GOT3 (cell line): ENCODE measurements at places on chromosomes 3 and 15.

GRCh38 chr3:55272031-55272645 is 215.0 kb downstream of the WNT5A start:
- DNase-seq = no peak

GRCh38 chr15:86018679-86019078 is 61.0 kb upstream of the AGBL1 start:
- DNase-seq = no peak

DNA sequence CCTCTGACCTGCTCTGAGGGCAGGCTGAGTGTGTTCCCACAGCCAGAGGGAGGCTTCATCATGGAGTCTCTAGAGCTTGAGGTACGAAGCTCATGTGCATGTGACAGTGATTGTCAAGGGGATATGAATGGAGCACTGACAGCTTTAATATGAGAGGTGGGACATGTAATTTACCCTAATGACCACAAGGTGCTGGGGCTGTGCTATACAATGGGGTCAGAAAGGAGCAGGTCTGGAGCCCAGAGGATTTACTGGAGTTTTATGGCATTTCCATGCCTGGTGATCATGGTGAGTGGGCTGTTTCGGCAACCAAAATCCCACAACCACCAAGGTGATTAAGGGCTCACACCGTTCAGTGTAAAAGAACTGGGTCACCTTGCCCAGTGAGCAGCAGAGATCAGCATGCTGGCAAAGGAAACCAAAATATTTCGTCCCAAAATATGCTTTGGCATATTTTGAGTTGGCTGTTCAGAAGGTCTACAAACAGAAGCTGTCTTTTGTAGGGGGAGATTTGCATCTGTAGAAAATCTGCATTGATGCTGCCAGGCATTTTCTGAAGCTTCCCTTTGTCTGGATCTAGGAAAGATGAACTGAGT is 40.1 kb upstream of the RASGRF1 start:
- no peak for DNase-seq

DNA sequence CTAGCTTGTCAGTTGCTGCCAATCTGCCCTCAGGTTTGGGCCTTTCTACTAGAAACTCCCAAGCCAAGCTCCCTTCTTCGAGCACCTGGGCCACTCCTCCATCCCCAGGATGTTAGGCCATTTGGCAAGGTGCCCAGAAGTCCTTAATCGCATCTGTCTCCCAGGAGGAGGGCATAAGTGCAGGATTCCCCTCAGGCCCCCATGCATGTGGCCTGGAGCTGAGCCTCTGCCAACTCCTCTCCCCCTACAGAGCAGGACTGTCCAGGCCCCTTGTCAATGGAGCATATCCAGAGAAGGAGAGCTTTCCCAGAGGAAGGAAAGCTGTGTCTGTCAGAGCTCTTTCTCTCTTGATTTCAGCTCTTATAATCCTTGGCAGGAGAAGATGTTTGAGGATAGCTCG is 182.6 kb upstream of the ROPN1 start:
- DNase-seq = no peak

DNA sequence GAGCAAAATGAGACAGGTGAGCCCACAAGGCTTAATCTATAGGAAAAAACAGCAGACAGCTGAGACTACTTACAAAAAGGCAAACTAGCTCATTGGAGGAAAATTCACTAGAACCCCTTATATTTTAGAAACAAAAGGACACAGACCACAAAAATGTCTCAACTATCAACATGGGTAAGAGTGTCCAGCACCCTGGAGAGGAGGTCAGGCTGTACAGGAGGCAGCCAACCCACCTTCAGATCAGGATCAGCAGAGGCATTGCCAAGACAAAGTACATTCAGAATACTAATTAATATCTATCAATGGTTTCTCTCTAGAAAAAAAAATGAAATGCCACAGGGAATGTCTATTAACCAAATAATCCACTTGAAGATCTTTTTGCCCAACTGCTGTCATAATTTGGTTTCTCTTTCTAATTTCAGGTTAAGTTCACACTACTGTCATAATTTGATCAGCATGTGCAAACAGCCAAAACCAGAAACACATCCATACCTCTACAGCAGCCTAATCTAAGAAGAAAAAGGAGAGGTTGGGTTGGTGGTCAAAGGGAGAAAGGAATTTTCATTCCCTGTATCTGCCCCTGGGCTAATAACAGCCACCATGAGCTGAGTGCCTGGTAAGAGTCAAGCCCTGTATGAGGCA is 26.0 kb upstream of the THBS1 start:
- no peak for DNase-seq

DNA sequence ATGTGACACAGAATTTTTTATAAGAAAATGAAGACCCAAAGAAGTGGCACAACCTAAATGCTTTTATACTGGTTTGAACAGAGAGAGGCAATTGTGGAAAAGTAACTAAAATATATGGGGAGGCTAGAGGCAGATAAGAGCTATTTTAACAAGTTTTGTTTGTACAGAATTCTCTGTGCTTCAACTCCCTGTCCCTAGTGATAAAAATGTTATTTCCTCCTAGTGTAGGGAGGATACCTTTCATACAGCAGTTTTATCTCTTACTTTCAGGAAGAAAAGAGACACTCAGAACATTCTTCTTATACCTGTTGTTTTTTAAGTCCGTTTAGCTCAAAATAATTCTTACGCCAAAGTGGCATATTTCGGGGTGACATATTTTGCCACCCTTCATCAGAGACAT is 21.2 kb upstream of the ZNF639 start:
- no peak for DNase-seq

DNA sequence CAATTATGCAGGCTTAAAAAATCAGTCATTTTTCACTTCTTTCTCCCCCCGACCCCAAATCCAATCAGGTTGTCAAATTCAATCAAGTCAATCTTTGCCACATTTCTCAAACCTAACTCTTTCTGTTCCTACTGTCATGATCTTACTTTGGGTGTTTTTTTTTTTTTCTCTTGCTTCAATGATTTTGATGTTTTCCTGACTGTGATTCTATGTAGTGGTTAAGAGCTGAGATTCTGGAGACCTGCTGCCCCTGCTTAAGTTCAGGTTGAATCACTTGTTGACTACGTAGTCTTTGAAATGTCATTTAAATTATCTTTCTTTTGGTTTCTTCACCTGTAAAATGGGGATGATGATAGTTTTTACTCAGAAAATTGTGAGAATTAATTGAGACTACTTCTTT is 117.5 kb downstream of the TPRG1 start:
- DNase-seq = no peak

DNA sequence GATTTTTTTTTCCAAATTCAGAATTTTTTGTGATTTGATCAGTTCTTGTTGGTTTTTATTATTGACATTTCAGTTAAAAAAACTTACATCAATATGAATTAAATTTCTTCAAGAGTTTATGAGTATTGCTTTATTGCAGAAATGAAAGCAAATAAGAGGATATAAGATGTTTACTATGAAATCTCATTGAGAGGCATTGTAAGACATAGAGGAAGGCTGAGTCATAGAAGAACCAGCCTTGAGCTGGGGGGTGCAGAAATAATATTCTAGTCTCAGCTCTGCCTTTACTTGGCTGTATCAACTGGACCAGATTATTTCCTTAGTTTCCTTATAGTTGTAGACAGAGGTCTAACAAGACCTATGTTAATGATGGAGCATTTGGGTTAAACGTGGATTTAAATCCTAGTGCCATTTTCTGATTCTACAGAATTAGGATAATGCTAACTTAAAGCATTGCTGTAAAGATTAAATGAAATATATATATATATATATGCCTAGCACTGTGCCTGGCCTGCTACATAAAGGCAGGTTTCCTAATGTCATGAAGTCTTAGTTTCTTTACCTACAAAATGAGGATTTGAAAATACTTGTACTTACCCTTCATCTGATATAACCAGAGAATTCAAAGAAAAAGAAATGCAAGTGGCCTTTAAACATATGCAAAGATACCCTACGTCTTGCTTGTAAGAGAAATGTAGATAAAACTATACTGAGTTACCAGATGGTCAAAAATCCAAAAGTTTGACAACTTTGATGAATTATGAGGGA is 7.3 kb downstream of the FAM98B start:
- no peak for DNase-seq

DNA sequence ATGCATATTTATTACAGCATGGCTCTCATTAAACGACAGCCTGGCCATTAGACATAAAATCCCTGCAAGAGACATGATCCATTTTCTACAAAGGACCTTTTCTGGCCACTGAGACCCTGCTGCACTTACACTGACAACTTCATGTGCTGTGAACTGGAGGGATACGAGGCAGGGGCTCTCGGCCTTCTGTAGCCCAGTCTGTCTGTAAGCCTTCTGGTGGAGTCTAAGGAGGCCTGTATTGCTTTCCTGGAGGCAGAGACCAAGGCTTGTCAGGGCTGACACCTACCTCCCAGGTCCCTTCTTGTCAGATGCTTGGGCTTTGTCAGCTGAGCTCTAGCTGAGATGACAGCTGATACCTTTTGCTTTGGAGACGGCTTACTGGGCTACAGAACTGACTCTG is 776.9 kb upstream of the ARPP21 start:
- no peak for DNase-seq

- DNase-seq = no peak
Measured at GRCh38 chr15:73989001-73989798, 2.9 kb downstream of the STOML1 start.

DNA sequence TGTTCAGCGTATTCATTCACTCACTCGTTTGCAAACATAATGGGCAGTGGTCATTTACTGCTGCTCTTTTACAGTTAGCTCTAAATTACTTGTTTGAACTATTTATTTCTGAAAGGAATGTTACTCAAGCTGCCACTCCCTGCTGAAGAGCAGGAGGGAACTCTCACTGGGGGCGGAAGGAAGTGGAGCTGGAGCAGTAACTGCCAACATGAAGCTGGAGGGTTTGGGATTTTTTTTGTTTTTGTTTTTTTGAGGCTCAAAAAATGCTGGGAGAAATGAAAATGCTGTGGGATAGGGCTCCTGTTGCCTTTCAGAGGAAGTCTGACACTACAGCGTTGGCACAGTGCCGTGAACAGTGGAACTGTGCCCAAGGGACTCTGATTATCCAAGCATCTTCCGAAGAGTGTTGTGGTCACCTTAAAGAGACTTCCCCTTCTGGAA is 44.1 kb downstream of the SENP2 start:
- DNase-seq = no peak

DNA sequence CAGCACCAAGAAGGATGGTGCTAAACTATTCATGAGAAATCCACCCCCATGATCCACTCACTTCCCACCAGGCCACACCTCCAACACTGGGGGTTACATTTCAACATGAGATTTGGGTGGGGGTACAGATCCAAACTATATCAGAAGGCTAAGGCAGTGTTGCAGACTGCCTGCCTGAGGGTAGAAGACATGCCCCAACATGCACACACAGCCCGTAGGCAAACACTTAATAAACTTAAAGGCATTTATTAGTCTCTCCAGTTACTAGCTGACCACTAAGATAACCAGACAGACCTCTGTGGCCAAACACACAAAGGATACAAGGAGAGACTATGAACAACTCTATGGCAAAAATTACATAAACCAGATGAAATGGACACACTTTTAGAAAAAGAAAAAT is 10.2 kb downstream of the FAM162A start:
- DNase-seq = no peak

- no peak for DNase-seq
Measured at GRCh38 chr3:14492948-14493881, 46.9 kb downstream of the GRIP2 start.

DNA sequence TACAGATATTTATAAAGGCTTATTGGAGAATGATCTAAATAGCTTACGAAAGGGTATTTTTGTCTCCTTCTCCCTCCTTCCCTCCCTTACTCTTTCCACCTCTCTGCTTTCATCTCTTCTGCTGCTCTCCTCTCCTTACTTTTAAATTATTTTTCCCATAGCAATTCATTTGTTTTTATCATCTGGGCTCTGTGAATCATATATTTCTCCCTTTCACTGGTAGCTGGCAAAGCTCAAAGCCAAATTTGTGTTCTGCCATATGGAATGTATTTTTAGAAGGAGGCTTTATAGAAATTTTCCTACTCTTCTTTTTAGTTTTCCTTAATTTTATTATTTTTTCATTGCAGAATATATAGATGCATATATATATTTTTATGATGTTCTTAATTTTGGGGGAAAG is 385.8 kb downstream of the C3orf38 start:
- DNase-seq = no peak

GRCh38 chr15:63089260-63090043 is 32.2 kb upstream of the LACTB start:
- no peak for DNase-seq

DNA sequence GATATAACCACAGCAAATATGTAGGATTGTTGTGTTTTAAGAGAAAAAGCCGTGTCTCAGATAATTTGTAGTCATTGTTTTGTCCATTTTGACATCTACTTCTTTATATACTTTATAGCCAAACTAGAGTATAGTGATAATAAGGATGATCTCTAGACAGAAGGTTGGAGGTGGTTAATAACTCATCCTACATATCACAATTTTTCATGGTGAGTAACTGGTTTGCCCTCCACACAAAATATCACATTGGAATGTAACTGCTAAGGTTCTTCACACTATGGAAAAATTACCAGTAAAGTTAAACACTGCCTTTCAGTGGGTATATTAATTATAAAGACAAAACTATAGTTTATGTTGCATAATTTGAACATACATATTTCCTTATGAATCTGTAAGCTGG is 380.7 kb downstream of the LPP start:
- no peak for DNase-seq

DNA sequence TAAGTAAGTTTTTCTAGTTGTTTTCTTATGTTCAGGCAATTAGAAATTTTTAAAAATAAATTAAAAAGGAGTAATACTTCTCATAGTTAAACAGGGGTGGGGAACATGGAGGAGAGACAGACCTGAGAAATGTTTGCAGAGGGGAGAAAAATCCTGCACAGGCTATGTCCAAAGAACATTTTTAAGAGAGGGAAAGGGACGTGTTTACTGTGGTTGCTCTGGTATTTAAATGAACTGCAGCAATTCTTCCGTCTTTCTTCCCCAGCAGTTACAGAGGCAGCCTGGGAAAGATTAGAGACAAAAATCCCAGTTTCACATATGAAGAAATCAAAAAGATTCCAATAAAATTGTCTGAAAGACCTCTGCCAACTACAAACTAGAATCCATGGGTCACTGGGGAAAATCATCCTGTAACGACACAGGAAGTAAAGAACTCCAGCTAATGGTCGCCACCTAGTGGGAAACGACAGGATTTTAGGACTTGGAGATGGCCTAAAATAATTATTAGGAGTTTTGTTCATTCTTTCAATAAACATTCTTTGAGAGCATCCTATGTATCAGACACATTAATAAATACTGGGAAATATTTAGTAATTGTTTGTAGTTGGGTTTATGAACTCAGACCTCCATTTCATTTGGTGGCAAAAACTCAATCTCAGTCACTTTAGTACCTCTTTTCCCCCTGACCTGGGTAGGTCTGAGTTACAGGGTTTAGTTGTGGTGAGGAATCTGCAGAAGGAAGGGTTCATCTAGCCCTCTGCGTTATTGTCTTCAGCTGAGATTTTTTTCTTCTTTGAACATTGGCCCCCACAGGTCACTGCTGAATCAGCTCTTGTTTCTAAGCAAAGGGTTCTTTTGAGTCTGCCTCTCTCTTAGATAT is 69.9 kb upstream of the GOLIM4 start:
- DNase-seq = no peak

DNA sequence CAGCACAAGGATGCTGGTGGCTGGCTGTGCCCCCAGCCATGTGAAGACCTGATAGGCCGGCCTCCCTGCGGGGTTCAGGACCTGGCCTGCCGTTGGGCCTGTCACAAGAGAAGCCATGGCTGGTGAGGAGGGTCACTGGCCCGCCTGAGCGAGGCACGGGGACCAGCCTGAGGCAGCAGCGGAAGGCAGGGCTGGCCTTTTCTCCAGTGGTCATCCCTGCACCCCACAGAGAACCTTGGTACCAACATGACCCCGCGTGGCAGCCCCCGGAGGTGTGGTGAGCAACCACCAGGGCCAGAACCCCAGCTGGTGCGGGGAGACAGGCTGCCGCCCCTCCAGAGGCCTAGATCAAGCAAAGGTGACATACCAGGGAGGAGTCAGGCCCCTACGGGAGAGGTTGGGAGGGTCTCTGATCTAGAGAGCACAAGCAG is 134.1 kb upstream of the MEF2A start:
- DNase-seq = no peak
